Stimulated activated CD8-positive, alpha-beta memory T cell treated with anti-CD3 and anti-CD28 coated beads, Interleukin-7, amount 100 ng/mL, for 1 hour (primary cell): ENCODE measurements at places on chromosomes 6 and 20.

- DNase-seq, result no peak
Observed at GRCh38 chr20:41984031-41984430, 365.9 kb upstream of the CHD6 start.

- no peak for DNase-seq
Observed at GRCh38 chr6:8245726-8246125, 143.4 kb upstream of the EEF1E1 start.

DNA sequence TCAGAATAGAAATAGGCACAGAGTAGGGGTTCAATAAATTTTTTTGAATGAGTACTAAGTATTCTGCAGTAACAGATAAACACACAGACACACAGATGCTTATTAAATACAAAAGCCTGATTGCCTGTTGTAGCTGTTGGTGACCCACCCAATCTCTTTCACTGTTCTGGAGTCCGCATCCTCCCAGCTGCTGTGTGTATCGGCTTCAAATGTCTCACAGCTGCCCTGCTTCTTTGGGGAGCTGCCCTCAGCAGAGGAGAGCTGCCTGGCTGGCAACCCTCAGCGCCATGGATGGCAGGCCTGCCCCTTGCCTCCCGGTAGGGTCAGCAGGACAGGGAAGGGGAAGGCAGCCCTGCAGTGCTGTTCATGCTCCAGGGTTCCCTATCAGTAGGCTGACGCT lies 85.9 kb upstream of the PRND start:
- no peak for DNase-seq

GRCh38 chr6:37731888-37732287 lies 34.2 kb upstream of the MDGA1 start:
- DNase-seq, result peak; percentile 15

- no peak for DNase-seq
Observed at GRCh38 chr6:44415873-44416502, 28.5 kb downstream of the CDC5L start.

- DNase-seq, result no peak
Observed at GRCh38 chr6:127684501-127684900, 107.5 kb downstream of the C6orf58 start.

- no peak for DNase-seq
Observed at GRCh38 chr6:3414327-3415081, 42.3 kb downstream of the SLC22A23 start.

DNA sequence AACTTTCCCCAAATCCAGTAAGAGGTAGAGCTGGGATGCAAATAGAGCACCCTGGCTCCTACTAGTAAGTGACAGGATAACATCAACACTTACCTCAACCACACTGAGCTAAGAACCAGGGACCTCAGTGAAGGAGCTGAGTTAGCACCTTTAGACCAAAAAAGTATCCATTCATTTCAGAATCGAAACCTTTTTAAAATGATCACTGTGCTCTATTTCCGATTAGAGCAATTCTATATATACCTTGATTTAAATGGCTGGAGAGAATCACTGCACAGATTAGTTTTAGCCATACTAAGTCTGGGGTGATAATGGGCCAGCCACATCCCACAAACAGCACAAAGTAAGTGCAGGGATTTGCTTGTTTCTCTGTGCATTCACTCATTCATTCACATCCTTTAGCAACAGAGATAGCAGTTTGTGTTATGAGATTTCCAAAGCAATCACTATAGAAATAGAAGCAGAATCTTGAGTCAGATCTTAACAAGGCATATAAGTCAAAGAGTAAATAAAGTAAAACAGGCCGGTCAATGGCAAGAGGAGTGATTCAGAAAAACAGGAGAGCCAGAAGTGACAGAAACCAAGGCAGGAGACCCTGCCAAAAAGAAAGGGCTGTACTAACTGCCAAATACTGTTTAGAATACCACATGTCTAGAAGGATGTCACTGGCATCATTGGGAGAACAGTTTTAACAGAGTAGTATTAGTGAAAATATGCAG lies 136.3 kb downstream of the KIF13A start:
- DNase-seq, result no peak

DNA sequence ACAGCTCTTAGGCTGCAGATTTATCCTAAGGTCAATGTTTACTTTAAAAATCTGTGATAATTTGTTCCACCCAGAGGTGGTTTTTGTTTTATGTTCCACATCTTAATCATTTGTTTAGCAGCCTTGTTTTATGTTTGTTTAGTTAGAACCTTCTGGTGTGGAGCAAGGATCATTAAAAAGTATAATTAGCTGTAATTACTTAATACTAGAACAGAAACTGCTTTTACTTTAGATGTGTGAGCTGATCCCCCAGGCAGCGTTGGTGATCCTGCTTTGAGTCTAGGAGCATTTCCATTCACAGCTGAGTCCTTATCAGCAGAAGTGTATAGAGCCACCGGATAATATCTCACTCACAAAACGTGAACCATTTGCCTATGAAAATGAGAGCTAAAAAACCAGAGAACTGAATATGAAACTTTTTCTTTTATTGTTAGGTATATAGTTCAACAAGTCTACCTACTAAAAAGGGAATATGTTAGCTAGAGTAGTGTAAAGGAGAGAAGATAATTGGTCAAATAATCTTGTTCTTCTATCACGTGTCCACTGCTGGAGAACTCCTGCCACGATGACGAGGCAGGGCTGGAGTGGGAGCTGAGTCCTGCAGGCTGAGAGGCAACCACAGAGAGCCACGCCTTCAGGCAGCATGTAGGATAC lies 78.5 kb downstream of the TRMT11 start:
- DNase-seq, result no peak

GRCh38 chr6:140775061-140775460 lies 1357.7 kb upstream of the GJE1 start:
- DNase-seq, result no peak

DNA sequence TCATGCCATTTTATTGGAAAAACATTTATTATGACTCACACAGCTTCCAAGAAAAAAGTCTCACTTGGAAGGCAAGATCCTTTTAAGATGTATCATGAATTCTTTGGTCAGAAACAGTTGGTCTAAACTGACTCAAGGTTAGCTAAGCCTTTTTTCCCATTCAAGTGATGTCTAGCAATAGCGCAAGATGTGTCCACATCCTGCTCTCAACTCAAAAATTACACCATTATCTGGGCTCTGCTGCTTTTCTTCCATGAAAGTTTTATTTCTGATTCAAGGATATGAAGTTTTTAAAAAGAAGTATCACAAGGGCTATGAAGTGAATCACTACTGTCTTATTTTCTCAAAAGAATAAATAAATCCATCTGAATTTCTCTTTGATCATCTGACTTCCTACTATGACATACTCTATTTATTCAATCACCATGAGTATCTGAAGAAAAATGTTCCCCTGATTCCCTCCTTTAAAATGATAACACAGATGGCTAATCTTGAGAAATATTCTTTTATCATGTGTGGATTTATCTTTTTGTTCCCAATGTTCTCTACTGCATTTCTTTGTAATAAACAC lies 139.2 kb downstream of the AHI1 start:
- DNase-seq, result no peak

- DNase-seq, result no peak
Observed at GRCh38 chr6:42694586-42694985, 27.8 kb downstream of the PRPH2 start.

DNA sequence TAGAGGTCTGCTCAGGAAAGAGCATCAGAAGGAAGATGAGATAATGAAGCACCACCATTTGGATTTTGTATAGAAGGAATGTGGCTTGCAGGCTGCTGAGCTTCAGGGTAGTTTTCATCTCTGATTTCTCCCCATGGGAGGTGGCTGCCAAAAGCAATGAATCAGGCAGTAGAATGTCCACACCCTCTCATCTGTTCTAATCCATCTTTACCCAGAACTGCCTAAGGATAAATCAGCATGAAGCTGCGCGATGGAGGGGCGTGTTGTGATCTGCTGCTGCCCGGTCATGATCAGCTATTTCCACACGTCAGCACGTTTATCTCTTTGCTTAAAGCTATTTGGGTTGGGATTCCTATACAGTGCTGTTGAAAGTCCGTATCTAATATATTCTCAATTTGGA lies 295.4 kb downstream of the FOXA2 start:
- no peak for DNase-seq

DNA sequence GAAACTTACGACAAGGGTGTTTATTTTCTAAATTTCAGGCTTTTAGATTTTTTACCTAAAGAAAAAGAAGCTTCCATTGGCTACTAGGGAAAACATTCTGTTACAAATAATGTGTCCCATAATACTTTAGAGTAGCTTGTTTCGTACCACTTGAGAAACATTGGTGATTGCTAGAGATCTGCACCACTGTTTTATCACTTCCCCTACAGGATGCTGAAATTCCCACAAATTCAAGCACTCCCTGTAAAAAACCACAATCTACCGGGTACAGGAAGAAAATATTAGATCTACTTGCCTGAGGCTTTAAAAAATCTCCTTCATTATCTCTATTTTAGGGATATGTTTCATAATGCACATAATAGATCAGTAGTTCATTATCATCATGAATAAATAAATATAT lies 29.9 kb downstream of the SEL1L2 start:
- no peak for DNase-seq

GRCh38 chr6:123925350-123925749 lies 121.7 kb downstream of the NKAIN2 start:
- DNase-seq, result no peak

DNA sequence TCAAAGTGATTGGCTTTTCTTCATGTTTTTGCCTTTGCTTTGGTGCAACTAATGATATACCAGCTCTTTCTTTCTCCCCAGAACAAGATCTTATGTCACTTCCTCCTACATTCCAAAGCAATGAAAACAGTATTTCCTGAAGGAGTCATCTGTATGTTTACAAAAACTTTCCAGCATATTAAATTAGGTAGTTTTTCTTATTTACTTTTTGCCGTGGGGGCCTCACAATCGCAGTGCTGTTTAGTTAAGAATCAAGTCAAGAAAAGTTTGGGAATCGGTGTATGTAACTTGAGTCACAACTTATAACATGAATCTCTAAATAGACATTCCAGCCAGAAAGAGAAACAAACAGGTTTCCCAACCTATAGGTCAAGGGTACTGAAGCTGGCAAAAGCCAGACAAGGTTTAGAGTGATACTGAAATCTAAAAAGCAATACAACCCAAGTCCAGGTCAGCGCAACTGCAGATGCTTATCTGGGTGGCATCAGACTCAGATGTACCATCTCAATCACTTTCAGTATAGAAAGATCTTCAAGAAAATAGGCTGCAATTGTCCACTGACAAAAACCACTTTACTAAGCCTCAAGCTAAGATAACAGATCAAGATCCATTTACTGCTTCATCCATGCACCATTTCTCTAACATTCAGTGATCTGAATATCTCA lies 63.6 kb downstream of the IPCEF1 start:
- DNase-seq, result no peak

GRCh38 chr6:63661769-63662168 lies 26.2 kb downstream of the PHF3 start:
- DNase-seq, result no peak

- DNase-seq, result peak; percentile 15
Observed at GRCh38 chr6:44072959-44073611, 54.2 kb downstream of the MRPL14 start.

GRCh38 chr6:44662461-44663121 lies 275.1 kb downstream of the CDC5L start:
- no peak for DNase-seq

DNA sequence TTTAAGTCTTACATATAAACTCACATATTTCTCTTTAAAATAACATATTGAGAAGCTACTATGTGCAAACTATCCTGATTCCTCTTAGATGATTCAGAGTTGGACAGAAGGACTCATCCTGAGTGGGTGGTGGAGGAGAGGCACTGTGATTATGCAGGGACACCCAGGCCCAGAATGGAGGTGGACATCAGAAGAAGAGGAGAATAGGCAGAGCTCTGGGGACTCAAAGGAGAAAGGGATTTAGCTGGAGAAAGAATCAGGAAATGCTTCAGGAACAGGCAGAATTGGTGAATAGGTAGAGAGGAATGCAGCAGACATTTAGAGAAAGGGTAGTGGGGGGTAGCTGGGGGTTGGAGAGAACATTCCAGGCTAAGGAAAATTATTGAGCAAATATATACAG lies 17.4 kb downstream of the RCAN2 start:
- no peak for DNase-seq

DNA sequence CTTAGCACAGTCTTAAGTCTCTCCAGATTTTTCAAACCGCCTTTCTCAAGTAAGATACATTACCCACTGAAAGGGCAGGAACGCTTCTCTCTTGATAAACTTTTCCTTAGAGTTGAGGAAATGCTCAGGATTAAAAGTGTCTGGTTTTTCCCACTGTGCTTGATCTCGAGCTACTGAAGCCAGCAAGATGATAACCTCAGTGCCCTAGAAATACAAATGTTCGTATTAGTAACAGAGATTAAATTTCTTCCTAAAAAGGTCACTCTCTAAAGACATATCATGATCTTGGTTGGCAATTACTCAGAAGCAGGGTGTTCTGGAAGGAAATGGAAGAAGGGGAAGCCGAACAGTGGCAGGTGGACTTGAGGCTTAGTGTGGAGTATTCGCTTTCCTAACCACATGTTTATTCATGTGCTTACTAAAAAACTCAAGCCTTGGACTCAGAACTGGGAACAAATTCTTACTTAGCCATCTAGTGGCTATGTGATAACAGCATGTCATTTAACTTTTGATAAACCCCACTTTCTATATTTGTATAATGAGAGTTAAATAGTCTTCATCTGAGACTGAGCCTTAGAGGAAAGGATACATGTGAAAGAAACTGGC lies 20.1 kb downstream of the C6orf141 start:
- DNase-seq, result no peak

DNA sequence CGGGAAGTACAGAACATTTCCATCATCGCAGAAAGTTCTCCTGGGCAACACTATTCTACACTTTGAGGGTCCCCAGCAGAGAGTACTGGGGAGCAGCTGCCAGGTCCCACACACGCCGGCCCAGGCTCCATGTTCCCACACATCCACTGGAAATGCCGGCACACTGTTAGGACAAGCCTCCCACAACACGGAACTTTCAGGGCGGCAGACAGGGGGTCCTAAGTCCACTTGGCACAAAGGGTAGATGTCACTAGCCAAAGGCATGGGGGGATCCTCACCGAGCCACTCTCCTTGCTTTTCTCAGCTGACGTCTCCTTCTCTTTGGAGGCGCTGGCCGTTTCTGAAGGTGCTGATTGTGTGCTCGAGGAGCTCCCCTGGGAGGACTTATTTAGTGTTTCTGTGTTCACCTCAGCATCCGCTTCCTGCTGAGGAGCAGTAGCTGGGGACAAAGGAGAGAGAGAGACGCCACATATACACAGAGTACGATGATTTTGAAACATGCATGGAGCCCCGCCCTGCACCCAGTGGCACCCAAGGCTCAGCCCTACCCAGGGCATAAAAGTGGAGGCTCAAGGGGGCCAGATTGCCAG lies 135.4 kb downstream of the ZMYND8 start:
- DNase-seq, result no peak

DNA sequence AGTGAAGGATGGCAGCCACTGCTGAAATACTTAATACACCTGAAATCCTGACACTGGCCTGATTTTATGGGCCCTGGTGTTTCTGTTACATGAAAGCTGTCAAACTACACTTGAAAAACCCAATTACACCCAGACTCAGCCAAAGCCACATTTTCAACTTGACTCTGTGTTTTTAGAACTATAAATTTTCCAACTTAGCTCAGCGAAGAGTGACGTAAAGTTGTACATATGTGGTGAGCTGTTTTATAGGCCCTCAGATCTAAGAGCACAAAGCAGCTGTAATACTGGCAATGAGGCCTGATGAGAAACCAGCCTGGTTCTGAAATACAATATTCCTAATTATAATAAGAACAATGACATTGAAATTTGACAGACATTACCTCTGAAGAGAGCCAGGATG lies 18.6 kb downstream of the SCML4 start:
- DNase-seq, result no peak
